NCI-H2171 treated with DMSO at 0.1 percent for 48 hours (cell line): ENCODE measurements at places on chromosomes 1 and 21.

DNA sequence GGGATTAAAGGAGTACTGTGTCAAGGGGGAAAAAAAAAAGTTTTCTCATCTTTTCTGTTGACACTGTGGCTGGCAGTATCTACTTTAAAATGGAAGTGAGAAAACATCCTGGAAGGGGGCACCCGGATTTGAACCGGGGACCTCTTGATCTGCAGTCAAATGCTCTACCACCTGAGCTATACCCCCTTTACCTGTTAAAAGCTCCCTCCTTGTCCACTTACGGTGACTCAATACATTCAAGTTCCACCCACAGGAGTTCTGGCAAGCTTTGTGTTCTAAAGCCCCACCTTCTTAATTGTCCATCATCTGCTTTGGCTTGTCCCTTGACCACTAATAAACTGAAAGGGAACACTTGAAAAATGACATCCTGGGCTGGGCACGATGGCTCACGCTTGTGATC is 68.2 kb downstream of the FNBP1L start:
- DNase-seq: no peak

GRCh38 chr1:196877964-196878363 is 9.9 kb upstream of the CFHR4 start:
- DNase-seq: no peak

DNA sequence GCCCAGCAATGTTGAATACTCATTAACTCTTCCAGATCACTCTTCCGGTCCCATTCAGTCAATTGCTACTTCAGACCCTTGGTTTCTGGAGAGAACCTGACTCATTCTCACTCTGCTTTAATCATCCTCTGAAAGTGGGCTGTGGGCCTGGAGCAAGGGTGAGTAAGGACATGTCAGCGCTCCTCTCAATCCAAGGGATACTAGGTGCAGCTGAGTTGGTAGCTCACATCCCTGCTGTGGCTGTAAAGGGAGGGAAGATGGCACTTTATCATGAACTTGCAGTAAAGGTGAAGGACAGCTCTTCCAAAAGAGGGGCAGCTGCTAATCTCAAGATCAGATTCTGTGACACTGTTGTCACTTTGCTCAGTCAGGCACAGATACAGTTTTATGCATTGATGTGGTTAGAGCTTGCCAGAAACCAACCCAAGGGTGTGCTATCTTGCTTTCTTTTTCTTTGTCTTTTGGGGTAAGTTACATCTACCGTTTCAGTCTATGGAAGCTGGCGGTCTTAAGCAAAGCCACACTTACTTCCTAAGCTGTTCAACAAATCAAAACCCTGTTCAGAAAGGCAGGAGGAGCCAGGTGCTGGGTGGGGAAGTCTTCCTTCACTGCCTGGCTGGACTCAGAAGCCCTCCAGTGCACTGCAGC is 26.5 kb upstream of the NTPCR start:
- DNase-seq: no peak

GRCh38 chr21:16912075-16912474 is 600.8 kb upstream of the CXADR start:
- no peak for DNase-seq

- DNase-seq: peak; percentile 31
Measured at GRCh38 chr1:37471345-37472231, 2.8 kb upstream of the ZC3H12A start.

DNA sequence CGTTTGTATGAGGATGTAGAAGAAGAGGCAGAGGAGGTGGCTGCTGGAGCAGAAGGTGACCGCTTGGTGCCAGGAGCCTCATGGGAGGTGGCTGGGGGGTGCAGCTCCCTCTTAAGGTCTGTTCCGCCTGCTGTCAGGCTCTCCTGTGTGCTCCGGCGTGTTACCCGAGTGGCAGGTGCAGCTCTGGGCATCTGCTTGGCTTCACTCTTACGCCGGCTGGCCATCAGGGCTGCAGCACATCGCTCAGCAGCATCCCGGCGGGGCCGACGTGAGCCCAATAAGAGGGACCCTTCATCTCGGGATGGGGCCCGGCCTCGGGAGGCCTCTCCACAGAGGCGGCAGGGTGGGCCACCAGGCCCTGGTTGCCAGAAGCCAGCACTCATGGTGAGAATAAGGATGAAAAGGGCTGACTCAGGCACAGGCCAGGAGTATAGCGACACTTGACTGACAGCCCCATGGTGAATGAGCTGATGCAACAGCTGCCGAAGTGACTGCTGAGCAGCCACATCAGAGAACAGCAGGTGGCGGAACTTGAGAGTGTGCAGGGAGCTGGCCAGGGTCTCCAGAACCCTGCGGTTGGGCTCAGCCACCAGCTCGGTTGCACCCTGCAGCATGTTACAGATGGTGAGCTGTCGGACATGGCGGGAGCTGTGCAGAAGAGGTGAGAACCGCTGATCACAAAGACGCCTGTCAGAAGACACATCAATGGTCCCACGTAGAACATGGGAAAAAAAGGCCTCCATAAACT is 17.5 kb downstream of the LRRC41 start:
- DNase-seq: peak; percentile 95

DNA sequence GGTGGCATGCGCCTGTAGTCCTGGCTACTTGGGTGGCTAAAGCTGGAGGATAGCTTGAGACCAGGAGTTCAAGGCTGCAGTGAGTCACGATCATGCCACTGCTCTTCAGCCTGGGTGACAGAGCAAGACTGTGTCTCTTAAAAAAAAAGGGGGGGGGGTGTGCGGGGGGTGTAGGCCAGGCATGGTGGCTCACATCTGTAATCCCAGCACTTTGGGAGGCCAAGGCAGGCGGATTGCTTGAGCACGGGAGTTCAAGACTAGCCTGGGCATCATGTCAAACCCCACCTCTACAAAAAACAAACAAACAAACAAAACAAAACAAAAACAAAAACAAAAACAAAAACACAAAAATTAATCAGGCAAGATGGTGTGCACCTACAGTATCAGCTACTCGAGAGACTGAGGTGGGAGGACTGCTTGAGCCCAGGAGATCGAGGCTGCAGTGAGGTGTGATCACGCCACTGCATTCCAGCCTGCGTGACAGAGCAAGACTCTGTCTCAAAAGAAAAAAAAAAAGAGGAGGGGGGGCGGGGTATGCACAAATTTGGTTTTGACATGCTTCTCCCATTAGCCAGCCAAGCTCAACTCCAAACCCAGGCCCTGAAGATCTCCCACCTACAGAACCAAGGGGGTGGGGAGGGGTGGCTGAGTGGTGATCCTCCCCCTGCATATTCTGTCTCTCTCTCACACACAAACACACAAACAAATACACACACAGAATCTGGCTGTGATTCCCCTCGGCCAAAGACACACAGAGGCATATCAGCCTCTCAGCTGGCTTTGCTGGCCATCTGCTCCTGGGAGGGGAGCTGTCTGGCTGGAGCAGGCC is 3.1 kb downstream of the PTAFR start:
- no peak for DNase-seq
